ENCODE measurements at places on chromosomes 16 and 17. TPM values are rescaled to one million over a fixed set of nuclear protein-coding genes. Genes with fewer than 3 reads are reported as not detected.

Gene GPR139
- not detected for total RNA-seq

Gene PITPNM3
- total RNA-seq, result 11.7 TPM

Gene ZKSCAN2
- 8.2 TPM for total RNA-seq

Gene KRTAP9-7
- total RNA-seq, result not detected

Gene FBXO39
- total RNA-seq, result not detected

Gene FZD2
- total RNA-seq, result 37.4 TPM

Gene MRPL58
- 40.1 TPM for total RNA-seq

Gene WSB1
- total RNA-seq, result 352 TPM

Gene SLC52A1
- total RNA-seq, result 0.58 TPM

Gene SLC5A10
- total RNA-seq, result 0.82 TPM

Gene TCAP
- 70.2 TPM for total RNA-seq

Gene SLC13A5
- total RNA-seq, result 2.0 TPM

Gene SNX20
- total RNA-seq, result 2.2 TPM

All from metanephros (tissue), 2 donors.